ENCODE measurements at places on chromosomes 2 and 18. TPM values are rescaled to one million over a fixed set of nuclear protein-coding genes. Genes with fewer than 3 reads are reported as not detected.

The GYPC gene
- total RNA-seq = 468 TPM

The OTOS gene
- total RNA-seq = not detected

The LIMS4 gene
- 0.54 TPM for total RNA-seq

The RUFY4 gene
- 1.1 TPM for total RNA-seq

The UGT1A9 gene
- under 0.01 TPM for total RNA-seq

Measured in hematopoietic multipotent progenitor cell (in vitro differentiated cells).